ENCODE measurements at places on chromosomes 1 and 21.

GRCh38 chr1:246214708-246215509 is 292.2 kb downstream of the SMYD3 start:
- DNase-seq = peak; percentile 28

- no peak for DNase-seq
Observed at GRCh38 chr1:151621351-151621750, 9.5 kb downstream of the SNX27 start.

- DNase-seq = no peak
Observed at GRCh38 chr1:30930631-30931173, 22.1 kb upstream of the SDC3 start.

DNA sequence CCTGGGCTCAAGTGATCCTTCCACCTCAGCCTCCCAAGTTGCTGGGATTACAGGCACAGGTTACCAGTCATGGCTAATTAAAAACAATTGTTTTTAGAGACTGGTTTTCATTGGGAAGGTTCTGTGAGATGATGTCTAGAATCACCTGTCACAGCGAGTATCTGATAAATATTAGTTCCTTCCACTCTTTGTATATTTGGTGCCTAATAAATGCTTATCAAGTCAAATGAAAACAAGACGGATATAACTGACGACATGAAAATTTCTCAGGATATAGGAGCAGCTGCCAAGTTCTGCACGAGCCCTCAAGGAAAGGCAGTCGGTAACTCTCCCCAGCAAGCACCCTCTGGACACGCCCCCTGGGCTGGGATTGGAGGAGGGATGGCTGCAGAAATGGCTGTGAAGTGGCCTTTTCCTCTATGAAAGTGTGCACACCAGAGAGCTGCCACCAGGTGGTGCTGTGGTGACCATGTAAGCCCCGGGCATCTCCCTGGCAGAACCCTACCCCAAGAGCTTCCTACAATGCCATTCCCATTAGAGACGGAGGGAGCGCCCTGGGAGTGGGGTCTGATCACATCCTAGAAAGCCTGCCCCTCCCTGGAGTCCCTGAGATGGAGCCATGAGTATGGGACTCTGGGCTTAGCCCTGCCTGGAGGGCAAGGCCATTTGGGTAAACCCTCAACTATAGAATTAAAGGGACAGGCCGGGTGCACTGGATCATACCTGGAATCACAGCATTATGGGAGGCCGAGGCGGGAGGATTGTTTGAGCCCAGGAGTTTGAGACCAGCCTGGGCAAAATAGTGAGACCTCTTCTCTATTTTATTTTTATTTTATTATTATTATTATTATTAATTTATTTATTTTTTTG is 50.9 kb downstream of the HTR6 start:
- DNase-seq = peak; percentile 83

DNA sequence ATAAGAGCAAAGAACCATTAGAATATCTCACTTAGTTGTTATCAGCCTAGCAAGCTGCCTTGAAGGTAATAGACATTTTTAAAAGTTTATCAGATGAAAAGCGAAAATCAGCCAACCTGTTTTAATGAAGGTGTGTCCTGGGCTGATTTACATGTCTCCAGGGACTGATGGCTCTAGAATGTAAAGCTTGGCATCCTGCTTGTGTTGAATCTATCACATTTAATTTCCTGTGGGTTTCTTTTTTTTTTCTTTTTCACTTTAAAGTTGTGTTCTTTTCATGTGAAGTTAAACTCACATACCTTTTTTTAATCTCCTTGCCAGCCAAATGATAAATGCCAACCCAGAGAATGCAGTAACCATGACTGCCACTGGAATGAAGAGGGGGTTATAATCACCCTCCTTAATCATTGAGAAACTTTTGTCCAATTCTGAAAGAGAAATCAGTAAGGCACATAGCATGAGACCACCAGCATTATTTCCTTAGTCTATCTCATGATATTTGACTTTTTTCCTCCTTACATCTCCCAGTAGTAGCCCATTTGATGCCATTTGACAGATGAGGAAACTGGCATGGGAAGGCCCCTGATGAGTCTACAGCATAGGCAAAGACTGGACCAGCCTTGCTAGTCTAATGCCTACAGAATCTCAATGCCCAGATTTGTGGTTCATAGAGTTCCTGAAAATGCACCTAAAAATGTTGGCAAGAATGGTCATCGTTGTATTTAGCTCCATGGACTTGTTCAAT is 10.0 kb downstream of the SELL start:
- DNase-seq = no peak

DNA sequence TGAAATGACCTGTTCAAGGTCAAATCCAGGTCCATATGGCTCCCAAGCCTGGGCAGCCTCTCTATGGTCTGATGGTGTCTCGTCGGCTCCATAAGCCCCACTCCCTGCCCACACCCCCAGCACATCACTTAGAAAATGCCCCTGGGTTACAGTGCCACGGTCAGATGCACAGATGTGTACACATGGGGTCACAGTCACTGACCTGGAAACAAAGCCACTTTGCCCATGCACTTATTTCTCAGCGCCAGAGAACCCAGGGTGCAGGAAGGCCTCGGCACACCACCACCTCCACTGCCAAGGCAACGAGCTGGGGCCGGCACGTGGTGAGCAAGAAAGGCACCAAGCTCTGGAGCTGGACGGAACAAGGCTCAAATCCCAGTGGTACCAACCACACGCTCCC is 24.7 kb downstream of the IFFO2 start:
- DNase-seq = no peak

Measured in GM19239 (cell line).